Tongue (tissue), 3 donors: ENCODE measurements at places on chromosomes 4 and X. TPM values are rescaled to one million over a fixed set of nuclear protein-coding genes. Genes with fewer than 3 reads are reported as not detected.

The ETDA gene
- total RNA-seq: not detected

The SRPX2 gene
- 30.4 TPM for total RNA-seq

The SLC7A11 gene
- total RNA-seq: 0.62 TPM

The IDUA gene
- total RNA-seq: 10.2 TPM

The AMBN gene
- total RNA-seq: not detected

The PPA2 gene
- 157 TPM for total RNA-seq

The FAM50A gene
- 27.5 TPM for total RNA-seq

The KIT gene
- total RNA-seq: 17.6 TPM

The CPE gene
- total RNA-seq: 147 TPM

The STATH gene
- 68.2 TPM for total RNA-seq
